ENCODE measurements at places on chromosomes 16 and 17.

DNA sequence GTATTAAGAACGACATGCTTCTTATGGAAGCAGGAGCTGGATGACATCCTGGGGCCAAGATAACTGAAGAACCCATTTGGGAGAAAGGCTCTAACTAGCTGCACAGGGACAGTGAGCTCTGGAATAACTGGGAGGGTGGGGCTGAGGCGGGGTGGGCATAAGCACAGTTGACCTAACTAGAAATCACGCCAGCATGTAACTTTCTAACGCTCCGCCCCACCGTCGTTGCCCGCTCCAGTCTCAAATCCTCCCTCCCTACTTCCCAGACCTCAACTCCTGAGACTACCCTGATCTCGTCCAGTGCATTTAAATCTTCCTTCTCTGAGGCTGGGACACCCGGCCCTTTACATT is 436 bp downstream of the PHB1 start:
- DNase-seq: no peak

GRCh38 chr17:40168262-40168832 is 8.9 kb upstream of the RAPGEFL1 start:
- DNase-seq: peak; percentile 29

- DNase-seq: no peak
Measured at GRCh38 chr17:61230972-61231820, 168.4 kb upstream of the TBX2 start.

DNA sequence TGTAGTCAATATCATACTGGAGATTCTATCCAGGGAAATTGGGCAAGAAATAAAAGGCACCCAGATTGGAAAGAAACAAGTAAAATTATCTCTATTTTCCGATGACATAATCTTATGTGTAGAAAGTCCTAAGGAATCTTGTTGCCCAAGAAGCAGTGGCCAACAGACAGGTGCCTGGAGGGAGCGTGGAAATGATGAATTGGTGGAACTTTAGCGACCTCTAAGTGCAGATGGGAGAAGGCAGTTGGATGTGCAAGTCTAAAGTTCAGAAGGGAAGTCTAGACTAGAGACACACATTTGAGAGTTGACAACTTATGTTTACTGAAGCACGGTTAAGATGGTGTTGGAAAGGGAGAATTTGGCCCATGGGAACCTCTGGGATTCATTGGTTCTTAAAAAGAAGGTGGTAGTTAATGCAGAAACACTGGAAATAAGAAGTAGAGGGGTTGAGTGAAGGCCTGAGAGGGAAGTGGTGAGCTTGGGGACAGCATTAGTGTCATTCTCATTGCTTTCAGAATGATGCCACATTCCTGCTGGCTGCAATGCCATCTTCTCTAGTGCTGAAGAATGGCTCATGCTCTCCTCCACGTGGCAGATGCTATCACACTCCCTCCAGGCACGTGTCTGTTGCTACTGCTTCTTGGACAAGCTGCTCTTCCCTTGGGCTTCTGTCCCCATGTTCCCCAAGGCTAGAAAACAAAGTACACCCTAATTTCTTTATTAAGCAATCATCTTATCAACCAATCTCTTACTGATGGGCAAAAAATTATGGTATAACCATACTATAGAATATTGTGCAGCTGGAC is 24.0 kb downstream of the TAT start:
- DNase-seq: no peak

GRCh38 chr17:57368637-57369336 is 112.5 kb downstream of the MSI2 start:
- no peak for DNase-seq

- DNase-seq: no peak
Measured at GRCh38 chr17:80738020-80738808, 193.6 kb downstream of the RPTOR start.

- no peak for DNase-seq
Measured at GRCh38 chr16:7452090-7452489, 119.4 kb downstream of the RBFOX1 start.

GRCh38 chr16:66619534-66620428 is 15.3 kb downstream of the CMTM3 start:
- no peak for DNase-seq

GRCh38 chr17:32256012-32256700 is 9.5 kb upstream of the RHBDL3 start:
- no peak for DNase-seq

- no peak for DNase-seq
Measured at GRCh38 chr17:2921443-2921842, 125.2 kb downstream of the RAP1GAP2 start.

- DNase-seq: no peak
Measured at GRCh38 chr17:19273731-19274130, 36.6 kb downstream of the EPN2 start.

DNA sequence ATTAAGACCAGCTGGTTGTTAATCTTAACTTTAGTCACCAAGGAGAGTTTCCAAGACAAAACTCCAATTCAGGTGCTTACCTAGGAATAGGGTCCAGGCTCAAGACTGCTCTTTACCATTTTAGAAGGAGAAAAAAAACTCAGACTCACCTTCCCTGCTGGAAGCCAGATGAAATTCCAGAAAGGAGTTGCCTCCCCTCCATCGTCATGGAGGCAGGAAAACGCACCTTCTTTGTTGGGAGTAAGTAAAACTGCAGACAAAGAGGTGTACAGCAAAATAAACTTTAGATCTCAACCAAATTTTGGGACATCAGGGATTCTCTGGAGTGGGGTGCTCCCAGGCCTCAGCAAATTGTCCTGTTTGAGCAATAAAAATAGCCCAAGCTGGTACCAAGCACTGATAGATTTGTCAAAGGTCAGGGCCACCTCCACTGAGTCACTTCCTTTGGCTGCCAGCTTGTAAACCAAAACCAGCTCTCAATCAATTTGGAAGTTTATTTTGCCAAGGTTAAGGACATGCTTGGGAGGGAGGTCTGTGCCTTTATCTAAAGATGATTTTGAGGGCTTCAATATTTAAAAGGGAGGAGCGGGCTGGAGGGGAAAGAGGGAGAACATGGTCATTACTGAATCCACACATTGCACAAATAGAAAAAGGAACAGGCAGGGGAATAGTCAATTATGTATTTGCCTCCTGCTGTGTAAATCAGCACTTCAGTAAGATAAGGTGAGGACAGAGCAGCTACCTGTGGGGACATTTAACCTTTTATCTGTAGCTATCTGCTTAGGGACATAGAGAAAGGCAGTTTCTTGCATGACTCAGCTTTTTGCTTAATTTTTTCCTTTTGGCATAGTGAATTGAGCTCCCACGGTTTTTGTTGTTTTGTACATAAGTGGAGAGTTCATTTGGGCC is 1.5 kb upstream of the ALDH3A2 start:
- DNase-seq: no peak

GRCh38 chr16:81123092-81123852 is 27.1 kb upstream of the GCSH start:
- DNase-seq: no peak

DNA sequence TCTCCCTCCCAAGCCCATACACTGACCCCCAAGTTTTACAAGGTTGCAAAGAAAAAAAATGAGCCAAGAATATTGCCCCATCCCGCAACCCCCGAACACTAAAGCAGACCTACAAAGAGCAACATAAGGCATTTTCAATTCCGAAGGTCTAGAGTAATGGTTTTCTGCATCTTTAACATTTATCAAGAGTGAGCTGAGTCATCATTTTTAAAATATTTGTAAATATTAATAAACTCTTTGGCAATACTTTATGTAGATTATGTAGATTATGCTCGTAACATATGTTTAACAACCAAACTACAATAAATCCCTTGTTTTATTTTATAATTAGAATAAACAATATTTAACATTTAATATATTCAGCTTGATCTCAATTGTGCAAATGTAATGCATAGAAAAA is 1.4 kb downstream of the ZNF624 start:
- no peak for DNase-seq

DNA sequence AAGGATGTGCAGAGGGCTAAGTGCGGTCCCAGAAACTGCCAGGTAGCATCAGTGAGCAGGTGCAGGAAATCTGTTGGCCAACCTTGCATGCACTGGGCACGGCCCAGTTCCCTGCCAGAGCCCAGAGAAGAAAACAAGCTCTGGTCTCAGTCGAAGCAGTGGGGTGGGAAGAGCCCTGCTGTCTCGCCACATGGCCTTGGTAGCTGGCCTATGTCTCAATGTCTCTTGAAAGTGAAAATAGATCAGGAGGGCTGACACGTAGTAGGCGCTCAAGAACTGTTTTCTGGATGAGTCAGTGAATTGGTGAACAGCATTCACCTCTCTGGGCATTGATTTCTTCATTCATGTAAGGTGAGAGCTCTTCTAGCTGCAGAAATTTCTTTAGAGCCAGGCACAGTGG is 90.4 kb downstream of the MARF1 start:
- no peak for DNase-seq

GRCh38 chr17:74295625-74296547 is 21.9 kb downstream of the DNAI2 start:
- no peak for DNase-seq

DNA sequence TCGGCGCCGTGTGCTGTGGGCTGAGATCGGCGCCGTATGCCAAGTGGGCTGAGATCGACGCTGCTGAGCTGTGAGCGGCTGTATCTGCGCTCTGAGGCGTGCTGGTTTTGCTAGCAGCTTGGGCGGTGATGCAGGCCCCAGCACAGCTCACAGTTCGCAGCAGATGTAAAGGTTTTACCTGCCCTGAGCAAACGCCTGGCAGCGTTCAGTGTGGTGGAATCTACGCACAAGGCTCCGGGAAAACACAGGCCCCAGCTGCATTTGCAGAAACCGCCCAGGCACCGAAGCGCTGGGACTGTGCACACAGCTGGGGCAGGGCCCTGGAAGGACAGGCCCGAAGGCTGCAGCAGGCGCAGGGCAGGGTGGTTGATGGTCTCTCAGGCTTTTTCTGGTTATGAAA is 8.0 kb upstream of the ZNF469 start:
- DNase-seq: no peak
